ENCODE measurements at places on chromosomes 6 and 20.

DNA sequence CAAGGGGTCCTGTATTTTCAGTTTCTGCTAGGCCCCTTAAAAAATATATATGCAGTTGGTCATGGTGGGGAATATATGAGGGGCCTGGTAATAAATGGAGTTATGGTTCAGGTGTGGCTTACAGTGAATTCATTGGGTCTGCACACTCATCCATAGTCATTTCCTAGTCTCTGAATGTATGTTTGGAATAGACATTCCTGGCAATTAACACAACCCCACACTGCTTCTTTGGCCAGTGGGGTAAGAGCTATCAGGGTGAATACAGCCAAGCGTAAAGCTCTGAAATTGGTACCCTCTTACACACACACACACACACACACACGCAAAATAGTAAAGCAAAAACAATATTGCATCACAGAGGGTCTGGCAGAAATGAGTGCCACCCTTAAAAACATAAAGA, 56.5 kb downstream of the QRSL1 start:
- DNase-seq: no peak

GRCh38 chr6:30767158-30767943, 23.0 kb upstream of the IER3 start:
- DNase-seq: no peak

DNA sequence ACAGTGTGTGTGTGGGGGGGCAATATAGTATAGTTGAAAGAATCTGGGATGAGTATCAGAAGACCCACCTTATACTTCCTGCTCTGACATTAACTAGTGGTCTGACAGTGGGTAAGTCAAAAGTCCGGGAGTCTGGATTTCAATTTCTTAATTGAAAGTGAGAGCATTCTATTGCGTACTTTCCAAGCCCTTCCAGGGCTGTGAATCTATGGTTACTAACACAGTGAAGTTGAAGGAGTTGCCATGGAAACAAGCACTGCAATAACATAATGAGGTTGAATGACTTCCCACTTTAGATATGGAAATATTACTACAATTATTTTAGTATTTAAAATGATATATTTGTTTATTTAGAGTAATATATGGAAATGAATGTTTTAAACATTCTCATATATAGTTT, 80.2 kb downstream of the MLIP start:
- no peak for DNase-seq

GRCh38 chr20:10795286-10796026, 121.7 kb upstream of the JAG1 start:
- no peak for DNase-seq

GRCh38 chr20:4661191-4661590, 60.5 kb upstream of the PRND start:
- no peak for DNase-seq

DNA sequence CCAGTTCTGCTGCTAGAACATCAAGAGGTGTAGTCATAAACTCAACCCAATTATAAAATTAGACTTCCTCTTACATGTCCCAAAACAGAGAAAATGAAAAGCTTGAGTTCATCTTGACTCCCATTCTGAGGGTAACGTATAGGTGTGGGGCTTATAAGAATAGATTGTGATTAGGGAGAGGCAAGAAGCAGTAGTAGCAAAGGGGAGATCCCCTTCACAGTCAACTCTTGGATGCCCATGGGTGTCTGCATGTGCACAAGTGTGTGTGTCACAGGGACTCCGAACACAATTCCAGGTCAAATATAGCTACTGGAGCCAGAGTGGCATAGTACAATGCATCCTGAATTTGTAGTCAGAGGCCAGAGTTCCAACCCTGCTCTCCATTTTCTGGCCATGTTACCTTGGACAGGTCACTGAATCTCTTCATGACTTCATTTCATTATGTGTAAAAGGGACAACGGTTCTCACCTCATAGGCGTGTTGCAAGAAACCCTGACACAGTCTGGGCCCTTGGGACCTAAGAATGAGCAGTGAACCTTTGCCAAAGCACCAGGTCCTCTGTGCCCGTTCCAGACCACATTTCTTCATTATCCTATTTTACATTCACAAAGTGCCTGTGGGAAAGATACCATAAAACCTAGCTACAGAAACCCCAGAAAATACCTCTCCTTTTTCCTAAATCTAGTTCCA, 11.8 kb downstream of the GSTA4 start:
- DNase-seq: no peak

DNA sequence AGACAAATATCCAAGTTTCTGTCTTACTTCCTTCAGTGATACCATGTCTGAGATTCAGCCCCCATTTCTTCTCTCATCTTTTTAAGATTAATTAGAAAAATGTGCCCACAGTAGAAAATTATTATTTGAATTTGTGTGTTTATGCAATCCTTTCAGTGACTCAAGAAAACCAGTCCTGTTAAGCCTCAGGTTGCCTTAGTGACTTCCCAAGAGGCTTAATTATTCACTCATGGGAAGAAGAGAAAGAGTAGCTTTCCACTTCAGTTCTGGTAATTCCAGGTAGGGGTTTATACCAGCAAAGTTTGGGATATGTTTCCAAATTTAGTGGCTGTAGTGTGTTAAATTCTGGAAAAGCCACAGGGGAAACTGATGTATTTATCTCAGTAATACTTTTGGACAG, 149.1 kb downstream of the RIMS1 start:
- DNase-seq: no peak

DNA sequence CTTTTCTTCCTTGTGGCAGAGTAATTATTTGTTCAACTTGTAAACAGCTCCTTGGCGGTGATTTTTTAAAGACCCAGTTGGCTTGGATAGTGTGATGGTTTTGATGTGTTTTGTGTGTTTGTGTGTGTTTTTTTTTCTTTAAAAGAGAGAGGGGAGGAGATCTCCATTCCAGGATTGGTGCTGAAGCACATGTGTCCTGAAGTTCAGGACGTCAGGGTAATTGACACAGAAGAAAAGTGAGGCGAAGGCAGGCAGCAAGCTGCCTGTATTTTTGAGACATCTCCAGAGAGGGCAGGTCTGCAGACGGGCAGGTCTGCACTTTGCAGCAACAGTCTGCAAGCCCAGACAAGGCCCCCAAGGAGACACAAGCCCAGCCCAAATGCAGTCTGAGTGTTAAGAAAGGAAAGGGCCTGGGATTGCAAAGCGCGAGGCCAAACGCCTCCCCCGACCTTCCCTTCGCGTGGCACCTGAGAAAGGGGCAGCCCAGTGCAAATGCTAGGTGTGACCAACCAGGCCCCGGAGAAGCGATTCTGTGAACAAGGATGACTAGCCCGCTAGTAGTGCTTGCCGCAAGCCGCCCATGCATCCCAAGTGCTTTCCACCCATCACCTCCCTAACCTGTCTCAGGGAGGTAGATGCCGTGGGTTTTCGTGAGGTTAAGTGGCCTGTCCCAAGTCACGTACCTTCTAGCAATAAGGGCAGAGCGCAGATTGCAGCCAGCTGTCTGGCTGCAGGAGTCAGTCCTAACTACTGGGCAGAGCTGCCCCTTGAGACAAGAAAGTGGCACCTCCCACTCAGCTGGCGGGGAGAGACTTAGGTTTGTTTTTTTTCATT, 230.5 kb downstream of the ZMYND8 start:
- DNase-seq: no peak

DNA sequence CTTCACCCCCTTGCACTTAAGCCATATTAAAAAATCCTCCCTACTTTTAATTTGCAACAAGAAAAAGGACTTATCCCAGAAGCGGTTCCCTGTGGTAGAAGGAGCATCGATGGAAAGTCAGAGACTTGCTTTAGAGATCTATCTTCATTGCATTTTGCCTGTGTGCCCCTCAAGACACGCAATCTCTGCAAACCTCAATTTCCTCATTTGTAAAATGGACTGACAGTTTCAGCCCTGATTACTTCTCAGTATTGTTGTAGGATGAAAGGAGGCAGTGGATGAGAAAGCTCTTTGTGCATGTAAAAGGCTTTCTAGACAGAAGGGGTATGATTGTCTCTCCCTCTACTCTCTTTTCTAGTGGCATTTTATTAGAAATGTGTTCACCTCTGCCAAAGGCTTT, 410.2 kb downstream of the CDC5L start:
- DNase-seq: no peak

GRCh38 chr6:101921829-101922450, 528.4 kb downstream of the GRIK2 start:
- no peak for DNase-seq

- DNase-seq: no peak
Measured at GRCh38 chr6:138965971-138966370, 22.1 kb downstream of the REPS1 start.

GRCh38 chr6:135159531-135159930, 21.6 kb upstream of the MYB start:
- no peak for DNase-seq

DNA sequence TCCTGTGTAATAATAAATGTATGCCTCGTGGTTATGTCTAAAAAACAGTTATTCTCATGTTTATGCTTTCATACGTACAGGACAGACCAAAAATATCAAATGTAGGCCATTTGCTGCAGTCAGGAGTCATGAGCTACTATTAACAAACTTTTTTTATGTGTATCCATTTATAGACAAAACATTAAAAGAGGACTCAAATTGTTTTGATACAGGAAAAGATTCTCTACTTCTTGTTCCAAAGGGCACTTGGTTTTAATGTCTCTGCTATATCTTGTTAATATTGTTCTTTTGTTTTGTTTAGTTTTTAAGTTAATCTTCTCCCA, 155.2 kb downstream of the ZDHHC14 start:
- DNase-seq: no peak

DNA sequence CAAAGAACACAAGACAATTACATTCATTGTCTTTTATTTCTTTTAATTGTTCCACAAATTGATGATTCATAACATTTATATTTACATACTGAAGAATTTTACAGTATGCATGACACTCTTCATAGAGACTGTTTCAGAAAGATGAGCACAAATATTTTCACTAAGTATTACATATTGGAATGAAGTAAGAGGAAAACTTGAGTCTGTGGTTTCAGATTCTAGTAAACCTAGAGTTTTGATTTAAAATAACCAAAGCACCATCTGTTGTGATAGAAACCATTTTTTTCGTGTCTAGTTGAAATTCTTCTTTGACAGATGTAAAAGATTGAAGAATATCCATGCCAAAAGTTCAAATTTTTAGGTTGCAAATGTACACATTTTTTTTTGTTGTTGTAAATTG, 32.1 kb upstream of the OPN5 start:
- no peak for DNase-seq

GRCh38 chr20:17320456-17320855, 93.6 kb downstream of the PCSK2 start:
- DNase-seq: no peak

GRCh38 chr6:136752554-136752953, 39.7 kb downstream of the MAP3K5 start:
- no peak for DNase-seq

GRCh38 chr20:48805286-48805685, 22.5 kb downstream of the PREX1 start:
- DNase-seq: no peak

DNA sequence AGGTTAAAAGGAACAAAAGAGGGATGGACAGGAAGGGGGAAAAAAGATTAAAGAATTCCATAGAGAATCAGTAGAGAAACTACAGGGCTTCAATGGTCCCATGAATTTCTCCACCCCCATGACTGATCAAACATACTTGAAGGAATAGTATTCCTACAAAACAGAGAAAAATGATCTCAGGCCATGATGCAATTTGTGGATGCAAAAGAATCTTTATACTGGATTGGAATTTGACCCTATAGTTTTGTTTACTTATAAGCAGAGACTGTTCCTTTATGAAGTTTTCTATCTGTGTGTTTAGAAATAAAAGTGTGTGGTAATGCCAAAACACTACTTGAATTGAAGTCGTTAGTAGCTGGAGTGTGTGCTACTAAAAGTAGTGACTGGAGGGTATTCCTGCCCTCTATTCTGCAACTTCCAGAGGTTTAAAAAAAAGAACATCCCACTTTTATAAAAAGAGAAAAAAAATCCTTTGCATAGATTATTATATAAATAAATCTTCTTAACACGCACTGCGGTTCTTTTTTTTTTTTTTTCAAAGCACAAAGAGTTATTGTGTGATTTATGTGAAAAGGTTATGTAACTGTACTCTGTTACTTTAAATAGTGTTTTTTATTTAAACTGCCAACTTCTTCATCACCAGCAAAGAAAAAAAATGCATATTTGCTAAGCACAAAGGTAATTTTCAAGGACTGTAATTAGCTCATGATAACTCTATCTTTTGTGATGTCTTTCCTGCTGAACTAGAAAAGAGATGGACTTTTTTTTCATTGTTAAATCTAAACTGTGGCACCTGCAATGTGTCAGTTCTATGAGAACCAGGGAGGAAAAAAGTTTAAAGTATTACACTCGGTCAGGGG, 214.5 kb upstream of the CITED2 start:
- DNase-seq: no peak

- DNase-seq: no peak
Measured at GRCh38 chr6:37889051-37889450, 69.5 kb downstream of the ZFAND3 start.

DNA sequence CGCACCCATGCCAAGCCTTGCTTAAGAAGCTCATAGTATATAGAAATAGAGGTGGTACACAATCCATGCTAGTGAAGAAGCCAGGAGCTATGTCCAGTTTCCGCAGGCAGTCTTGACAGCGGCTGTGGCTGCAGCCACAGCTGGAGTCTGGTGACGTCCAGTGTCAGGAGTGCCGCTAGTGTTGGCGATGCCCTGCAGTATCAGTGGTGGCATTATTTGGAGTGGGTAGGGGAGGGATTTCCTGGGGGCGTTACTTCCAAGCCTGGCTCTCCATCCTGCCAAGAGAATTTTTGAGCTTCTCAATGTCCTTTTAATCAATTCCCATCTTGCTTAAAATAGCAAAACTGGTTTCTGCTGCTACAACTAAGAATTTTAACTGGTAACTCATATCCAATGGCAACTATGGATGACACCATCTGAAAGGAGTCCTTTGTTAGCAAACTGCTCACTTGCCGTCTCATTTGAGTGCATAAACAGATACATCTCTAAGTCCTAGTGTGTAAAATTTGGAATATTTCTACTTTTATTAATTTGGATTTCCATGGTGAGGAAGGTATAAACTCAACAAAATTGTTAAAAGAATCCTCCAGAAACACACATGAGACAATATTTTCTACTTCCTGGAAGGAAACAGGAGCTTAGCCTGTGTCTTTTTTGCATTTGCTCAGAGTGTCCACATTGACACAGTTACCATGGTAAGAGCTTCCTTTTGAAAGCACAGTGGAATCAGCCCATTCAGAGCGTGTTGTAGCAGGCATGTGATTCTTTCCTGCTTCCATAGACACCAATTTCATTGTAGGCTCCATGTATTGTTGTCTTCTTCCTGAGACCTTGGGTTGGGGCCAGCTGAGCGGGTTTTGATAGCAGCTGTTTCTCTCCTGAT, 44.6 kb upstream of the PXDC1 start:
- DNase-seq: no peak

GRCh38 chr20:60092729-60093128, 134.5 kb downstream of the CDH26 start:
- DNase-seq: no peak

All from stimulated activated CD8-positive, alpha-beta memory T cell treated with anti-CD3 and anti-CD28 coated beads, Interleukin-2, amount 100 ng/mL, for 1 hour (primary cell).